ENCODE measurements at places on chromosomes 2 and 18.

DNA sequence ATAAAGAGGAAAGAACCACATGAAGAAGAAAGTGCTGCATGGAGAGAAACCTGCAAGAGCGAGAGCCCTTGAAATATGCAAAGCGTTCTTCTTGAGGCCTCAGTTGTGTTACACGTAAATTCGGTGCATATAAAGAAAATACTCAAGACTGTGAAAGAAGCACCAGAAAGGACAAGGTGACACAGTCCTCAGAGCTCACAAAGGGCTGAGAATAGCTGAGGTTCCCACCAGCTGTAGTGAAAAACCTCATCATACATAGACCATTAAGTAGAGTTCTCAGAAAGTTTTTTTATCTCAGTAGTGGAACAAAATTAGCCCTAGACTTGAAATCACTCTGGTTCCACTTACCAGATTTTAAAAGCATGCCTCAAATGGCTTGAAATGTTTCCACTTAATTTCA lies 980.7 kb upstream of the CRIM1 start:
- no peak for DNase-seq

DNA sequence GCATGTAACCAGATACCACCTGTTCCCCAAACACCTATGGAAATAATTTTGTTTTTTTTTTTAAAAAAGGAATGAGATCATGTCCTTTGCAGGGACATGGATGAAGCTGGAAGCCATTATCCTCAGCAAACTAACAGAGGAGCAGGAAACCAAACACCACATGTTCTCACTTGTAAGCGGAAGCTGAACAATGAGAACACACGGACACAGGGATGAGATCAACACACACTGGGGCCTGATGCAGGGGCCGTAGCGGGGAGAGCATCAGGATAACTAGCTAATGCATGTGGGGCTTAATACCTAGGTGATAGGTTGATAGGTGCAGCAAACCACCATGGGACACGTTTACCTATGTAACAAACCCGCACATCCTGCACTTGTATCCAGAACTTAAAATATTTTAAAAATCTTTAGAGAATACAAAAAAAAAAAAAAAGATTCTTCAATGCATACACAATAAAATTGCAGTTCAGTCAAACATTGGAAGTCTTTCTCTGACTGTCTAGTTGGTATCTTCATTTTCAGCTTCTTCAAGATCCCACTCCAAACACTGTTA lies 11.6 kb upstream of the CASP10 start:
- DNase-seq, result no peak

GRCh38 chr2:85680707-85681371 lies 12.8 kb upstream of the SFTPB start:
- DNase-seq, result no peak

DNA sequence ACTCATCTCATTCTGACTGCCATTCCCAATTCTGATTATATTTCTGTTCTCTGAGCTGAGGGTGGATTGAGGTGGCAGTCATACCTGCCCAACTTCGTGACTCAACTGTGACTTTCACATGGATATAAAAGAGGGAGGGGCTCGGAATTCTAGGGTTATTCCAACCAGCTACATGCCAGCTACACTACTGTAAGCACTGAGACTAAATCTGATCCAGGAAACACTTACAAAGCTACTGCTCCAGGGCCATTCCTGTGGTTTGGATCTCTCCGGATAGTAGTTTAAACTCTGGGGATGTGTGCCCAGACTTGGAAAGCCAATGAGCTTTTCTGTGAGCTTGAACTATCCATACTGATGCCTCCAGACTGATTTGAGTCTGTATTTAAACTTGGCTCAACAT lies 7.9 kb downstream of the MAP2 start:
- no peak for DNase-seq

DNA sequence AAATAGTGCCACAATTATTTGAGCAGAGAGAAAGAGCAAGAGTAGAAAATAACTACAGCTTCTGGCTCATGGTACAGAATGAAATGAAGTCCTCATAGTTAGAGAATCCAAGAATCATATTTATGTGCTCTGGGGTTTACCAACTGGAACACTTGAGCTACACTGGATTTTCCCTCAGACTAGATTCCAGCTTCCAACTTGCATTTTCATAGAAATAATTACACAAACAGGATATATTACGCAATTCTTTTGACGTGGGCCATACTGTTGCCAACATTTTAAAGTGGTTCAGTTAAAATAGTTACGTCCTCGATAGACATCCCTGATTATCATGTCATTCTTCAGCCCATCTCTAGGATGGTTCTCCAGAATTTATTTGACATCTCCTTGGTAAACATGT lies 129.2 kb downstream of the ETAA1 start:
- no peak for DNase-seq

DNA sequence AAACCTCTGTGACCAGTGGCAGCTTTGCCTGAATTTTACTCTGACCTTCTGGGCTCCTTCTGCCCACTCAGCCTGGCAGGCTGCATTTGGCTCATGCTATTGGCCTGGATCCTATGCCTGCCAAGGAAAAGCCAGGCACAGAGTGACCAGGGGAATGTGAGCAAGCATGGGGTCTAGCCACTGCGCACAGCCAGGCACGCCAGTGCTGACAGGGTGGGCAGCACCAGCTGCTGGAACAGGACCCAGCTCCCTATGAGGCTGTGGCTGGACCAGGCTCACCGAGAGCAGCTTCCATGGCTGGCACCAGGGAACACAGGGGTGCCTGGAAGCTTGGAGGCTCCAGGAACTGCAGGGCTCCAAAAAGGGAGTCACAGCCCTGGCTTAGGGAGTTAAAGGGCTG lies 311.5 kb upstream of the SYT4 start:
- DNase-seq, result no peak

DNA sequence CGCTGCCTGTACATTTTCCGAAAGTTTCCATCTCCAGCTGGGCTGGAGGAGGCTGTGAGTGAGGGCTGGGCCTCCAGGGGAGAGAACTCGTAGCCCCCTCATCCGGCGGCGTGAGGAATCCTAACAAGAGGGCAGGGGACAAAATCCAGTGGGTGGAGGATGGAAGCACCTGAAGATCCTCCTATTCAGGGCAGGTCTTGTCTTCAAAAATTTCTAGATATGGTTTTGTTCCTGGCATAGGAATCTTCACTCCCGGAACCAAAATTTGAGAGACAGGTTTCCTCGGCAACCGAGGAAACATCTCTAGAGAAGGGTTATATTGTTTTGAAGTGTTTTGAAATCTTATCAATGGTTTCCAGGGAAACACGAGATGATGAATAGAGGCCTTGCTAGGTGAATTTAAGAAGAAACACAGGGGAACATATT lies 136.7 kb downstream of the SH3BP4 start:
- no peak for DNase-seq

DNA sequence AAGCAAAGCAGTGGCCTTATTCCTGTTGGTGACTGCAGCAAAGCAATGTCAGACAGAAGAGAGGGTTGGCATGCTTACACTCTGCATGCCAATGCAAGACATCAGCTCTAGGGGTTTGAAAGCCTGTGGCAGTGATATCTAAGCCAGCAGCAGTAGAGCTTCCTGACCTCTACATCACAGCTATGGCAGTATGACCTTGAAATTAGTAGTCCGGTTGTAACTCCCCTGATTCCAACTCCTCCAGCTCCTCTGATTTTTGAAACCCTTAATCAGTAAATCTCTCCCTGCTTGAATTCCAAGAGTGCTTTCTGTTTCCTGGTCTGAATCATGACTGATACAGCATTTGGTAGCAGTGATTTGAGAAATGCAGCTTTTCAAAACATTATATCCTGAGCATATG lies 60.0 kb upstream of the LRP1B start:
- no peak for DNase-seq

- DNase-seq, result no peak
These were observed 16.4 kb downstream of the CRIM1 start for GRCh38 chr2:36371928-36372391.

- no peak for DNase-seq
These were observed 68.7 kb downstream of the MYL12B start for GRCh38 chr18:3330622-3331021.

GRCh38 chr18:57475903-57476302 lies 40.7 kb downstream of the ONECUT2 start:
- DNase-seq, result no peak

GRCh38 chr2:27739058-27739373 lies 32.5 kb upstream of the MRPL33 start:
- DNase-seq, result no peak

- DNase-seq, result no peak
These were observed 60.1 kb upstream of the GLI2 start for GRCh38 chr2:120675460-120676130.

Measured in stimulated activated naive CD4-positive, alpha-beta T cell (primary cell).